Activated T-helper 1 cell treated with anti-CD3 and anti-CD28 coated beads, Interleukin-2, amount 50 U/mL, for 16 hours (primary cell): ENCODE measurements at places on chromosomes 6 and 20.
A peak's percentile ranks its signal among the peaks of the same experiment; 100 is the strongest.

- no peak for DNase-seq
These were observed at the start of gene NRN1 for GRCh38 chr6:6006428-6007365. Gene NRN1, minus strand, starts transcription at chr6:6006925. Its CDS starts 176 bp downstream, at chr6:6006749.

DNA sequence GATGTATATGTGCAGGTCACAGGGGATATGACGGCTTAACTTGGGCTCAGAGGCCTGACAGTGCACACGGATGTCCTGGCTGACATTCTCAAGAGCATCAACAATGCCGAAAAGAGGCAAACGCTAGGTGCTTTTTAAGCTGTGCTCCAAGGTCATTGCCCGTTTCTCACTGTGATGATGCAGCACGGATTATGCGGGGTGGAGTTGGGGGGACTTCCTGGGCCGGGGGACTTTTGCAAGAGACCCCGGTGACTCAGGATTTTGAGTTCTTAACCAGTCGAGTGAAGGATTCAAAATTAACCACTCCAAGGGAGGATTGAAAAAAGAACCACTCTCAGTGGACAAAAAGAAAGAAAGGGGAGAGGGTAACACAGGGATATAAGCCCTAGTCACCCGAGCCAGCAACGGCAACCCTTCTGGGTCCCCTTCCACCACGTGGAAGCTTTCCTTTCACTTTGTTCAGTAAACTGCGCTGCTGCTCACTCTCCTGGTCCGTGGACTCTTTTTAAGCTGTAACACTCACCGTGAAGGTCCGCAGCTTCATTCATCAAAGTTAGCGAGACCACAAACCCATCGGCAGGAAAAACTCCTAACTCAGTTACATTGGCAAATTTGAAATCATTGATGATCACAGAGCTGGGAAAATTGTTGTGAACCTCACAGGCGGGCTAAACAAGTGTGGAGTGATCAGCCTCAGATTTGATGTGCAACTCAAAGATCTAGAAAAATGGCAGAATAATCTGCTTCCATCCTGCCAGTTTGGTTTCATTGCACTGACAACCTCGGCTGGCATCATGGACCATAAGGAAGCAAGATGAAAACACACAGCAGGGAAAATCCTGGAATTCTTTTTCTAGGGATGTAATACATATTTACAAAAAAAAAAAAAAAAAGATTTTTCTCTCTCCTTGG is 199.3 kb downstream of the ARID1B start:
- DNase-seq, result no peak

DNA sequence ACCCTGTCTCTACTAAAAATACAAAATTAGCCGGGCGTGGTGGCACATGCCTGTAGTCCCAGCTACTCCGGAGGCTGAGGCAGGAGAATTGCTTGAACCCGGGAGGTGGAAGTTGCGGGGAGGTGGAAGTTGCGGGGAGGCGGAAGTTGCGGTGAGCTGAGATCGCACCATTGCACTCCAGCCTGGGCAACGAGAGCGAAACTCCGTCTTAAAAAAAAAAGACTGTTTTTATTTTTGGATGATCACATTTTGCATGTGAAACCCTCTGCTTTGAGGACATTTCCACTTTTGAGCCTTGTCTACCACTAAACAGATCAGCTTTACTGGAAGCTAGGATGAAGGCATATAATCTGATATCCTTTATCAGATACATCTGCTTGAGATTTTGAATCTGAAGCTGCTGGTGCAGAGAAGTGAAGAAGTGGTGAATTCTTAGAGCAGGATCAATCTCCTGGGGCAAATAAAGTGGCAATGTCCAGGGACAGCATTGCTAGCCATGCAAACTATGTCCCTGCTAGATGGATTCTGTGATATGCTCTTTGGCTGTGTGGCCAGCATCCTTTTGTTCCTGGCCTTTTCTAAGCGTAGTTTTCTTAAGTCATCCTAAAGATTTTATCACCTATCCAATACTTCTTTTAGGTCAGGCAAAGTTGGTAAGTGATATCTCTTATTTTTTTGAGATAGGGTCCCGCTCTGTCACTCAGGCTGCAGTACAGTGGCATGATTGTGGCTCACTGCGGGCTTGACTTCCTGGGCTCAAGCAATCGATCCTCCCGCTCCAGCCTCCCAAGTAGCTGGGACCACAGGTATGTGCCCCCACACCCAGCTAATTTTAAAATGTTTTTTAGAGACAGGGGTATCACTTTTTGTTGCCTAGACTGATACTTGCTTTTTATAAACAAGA is 23.3 kb downstream of the RBL1 start:
- DNase-seq, result no peak

- DNase-seq, result no peak
These were observed 704.8 kb downstream of the PTPRT start for GRCh38 chr20:42484790-42485375.

DNA sequence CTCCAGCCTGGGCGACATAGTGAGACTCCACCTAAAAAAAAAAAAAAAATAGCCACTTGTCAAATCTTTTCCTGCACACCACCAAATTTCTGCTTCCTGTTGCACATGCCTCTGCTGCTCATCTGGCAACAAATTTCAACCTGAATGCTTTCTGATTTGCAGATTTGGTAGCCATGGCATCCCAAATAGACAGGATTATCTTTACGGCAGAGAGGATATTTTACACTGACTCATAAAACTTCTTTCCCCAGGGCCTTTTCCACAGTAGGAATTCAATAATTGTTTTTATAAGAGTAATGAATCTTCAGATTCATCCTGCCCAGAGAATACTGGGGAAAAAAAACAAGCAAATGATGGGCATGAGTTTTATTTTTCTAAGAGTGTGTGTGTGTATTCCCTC is 264.6 kb downstream of the FRK start:
- DNase-seq, result no peak

DNA sequence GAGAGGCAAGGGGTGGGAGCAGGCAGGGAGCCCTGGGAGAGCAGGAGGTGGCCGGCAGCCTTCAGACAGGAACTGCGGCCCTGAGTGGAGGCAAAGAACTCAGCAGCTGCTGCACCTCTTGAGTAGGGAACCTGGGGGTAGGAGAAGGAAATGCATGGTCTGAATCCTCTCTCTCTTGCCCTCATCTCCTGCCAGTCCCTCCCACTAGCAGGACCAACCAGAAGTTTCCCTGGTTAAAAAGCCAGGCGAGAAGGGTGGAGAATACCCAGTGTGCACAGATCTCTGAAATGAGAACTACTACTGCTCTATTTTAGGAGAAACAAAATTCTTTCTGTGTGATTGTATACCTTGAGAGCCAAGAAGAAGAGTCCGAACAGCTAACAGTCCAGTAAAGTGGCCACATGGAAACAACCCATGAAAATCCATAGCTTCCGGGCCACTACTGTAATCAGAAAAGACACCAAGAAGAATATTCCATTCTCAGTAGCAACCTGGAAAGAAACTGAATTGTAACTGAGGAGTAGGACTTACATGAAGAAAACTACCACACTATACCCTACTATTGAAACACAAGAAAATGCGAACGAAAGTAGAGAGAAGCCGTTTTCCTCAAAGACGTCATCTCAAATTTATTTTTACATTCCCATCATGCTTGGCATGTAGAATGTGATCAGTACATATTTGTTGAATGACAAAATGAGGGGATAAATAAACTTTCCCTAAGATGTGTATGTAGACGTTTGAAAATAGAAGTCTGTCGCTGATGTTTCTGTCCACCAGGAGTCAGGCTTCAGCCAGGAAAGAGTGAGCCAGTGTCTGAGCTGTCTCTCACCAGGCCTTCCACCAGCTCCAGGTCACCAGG is 25.6 kb downstream of the WRNIP1 start:
- DNase-seq, result no peak

DNA sequence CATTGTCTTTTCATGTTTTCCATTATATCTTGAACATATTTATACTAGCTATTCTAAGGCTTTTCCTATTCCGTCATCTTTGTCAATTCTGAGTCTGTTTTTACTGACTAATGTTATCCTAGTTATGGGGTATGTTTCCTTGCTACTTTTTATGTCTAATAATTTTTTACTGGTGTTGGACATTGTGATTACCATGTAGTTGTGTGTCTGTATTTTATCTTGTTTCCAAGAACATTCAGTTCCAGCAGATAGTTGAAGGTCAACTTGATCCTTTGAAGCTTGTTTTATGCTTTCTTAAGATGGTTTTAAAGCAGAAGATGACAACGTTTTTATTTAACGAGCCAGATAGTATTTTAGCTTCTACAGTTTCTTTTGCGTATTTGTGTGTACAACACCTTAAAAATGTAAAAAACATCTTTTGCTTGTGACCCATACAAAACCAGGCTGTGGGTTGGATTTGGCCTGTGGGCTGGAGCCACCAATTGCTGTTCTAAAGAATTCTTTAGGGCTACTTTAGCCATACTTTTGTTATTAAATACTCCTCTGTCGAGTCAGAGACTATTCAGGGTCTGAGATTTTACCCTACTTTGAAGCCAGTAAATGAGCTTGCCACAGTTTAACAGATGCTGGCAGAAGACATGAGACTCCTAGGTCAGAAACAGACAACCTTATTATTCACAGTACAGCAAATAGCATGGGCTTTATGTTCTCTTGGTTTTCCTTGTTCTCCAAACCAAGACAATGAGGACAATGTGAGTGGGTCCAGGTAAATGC is 38.7 kb upstream of the REV3L start:
- no peak for DNase-seq

DNA sequence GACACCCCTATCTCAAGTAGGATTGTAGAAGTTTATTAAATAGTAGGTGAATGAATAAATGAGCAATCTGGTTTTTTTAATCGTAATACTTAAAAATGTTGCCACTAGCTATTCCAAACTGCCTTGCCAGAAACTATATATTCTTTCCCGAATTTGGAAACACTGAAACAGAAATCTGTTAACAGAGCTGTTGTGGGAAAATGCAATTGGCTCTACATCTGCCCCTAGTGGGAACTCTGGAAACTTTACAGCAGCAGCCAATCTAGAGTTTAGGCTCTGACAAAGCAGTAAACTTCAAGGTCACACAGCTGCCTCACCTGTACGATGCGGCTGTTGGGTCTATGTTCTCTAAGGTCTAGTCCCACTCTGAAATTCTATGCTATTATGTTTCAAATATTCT is 41.7 kb downstream of the SYNE1 start:
- no peak for DNase-seq

DNA sequence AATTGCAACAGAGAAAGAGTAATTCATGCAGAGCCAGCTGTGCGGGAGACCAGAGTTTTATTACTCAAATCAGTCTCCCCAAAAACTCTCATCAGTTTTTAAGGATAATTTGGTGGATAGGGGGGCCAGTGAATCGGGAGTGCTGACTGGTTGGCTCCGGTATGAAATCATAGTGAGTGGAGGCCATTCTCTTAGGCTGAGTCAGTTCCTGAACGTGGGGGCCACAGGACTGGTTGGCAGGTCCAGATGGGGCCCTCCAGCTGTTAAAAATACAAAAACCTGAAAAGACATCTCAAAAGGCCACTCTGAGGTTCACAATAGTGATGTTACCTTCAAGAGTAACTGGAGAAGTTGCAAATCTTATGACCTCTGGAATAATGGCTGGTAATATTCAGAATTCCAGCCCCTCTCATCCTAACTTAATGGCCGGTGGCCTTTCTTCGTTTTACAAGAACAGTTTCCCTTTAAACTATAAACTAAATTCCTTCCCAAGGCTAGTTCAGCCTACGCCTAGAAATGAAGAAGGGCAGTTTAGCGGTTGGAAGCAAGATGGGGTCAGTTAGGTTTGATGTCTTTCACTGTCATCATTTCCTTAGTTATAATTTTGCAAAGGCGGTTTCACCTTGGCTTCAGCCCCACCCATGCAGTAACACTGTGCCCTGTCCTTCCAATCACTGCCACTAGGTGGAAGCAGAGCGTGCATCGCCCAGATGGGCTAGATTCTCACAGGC is 6.8 kb upstream of the MICA start:
- DNase-seq, result peak; percentile 82

GRCh38 chr6:121603486-121603885 is 168.0 kb downstream of the GJA1 start:
- no peak for DNase-seq

DNA sequence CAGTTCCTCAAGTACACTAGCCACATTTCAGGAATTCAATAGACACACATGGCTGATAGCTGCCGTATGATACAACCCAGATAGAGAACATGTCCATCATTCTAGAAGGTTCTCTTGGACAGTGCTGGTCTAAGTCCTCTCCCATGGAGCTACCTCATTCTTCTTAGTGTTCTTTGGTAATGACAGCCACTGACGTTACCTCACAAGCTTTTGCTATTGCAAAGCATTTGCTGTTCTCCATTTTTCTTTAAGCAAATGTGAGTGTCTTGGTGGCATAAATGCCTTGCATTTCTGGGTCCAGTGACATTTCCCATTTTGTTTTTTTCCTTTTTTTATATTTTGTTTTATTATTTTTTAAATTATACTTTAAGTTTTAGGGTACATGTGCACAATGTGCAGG is 8.3 kb upstream of the CEBPB start:
- no peak for DNase-seq

DNA sequence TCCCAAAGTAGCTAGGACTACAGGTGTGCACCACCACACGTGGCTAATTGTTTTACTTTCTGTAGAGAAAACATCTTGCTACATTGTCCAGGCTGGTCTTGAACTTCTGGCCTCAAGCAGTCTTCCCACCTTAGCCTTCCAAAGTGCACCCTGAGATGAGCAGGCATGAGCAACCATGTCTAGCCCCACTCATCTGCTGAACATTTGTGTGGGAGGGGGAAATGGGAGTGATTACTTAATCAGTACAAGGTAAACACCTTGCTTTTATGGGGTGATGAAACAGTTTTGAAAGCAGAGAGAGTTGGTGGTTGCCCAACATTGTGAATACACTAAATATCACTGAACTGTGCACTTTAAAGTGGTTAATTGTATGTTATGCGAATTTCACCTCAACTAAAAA is 5.3 kb downstream of the APMAP start:
- DNase-seq, result no peak

DNA sequence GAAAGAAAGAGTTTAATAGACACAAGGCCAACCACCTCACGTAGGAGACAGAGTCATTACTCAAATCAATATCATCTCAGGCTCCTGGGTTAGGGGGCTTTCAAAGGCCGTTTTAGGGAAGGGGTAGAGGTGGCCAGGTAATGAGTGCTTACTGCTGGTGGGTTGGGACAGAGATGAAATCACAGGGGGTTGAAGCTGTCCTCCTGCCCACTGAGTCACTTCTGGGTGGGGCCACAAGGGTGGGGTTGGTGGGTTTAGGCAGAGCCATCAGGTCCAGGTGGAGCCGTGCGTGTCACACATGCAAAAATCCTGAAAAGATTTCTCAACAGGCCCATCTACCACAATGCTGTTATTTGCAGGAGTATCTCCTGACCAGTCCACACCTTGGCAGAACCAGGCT is 167.0 kb upstream of the EXOC2 start:
- DNase-seq, result no peak

DNA sequence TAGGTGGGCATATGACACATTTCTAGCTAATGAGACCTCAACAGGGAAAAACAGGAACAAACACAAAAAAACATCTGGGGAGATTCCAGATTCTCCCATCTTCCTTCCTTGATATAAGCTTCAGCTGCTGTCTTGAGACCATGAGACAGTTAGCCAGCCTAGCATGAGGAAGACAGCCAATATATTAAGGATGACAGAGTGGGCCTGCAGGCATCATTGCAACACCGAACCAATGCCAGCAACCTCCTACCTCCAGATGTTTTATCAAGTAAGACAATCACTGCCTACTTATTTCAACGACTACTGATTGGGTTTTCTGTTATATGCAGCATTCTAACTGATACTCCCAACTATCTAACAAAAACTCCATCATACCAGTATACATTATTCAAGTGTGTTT is 119.0 kb downstream of the ISM1 start:
- no peak for DNase-seq

- no peak for DNase-seq
These were observed 105.2 kb upstream of the LRFN2 start for GRCh38 chr6:40692337-40692736.
